ENCODE measurements at places on chromosomes 16 and 17.

DNA sequence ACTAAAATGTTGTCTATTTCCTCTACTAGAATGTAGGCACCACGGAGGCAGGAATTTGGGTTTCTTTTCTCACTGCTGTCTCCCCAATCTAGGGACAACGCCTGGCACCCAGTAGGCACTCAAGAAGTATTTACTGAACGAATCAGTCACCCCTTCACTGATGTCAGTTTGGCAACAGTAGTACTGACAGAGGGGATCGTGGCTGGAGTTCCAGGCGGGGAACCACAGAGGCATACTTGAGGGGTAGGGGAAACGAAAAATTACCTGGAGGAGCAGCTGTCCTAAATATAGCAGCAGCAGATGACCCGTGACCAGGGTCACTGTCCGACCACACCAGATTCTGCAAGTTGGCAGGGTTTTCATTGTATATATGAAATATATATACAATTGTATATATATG lies 33.3 kb downstream of the TRIM25 start:
- DNase-seq = no peak

DNA sequence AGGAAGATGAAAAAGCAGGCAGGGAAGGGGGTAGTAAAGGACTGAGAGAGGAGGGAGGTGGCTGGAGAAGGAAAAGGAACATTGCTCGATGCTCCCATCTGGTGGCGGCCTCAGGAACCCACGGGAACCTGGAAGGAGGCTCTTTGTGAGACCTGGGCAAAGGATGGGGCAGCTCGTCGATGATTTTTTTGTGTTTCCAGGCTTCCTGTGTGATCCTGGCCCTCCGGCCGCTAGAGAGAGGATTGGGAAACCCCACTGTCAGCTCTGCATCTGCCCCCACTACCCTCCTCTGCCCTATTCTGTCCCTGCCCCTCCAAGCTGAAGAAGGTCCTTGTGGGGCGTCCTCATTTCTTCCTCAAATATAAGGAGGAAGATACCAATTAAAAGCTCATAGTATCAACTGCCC lies 6.6 kb downstream of the WFIKKN2 start:
- DNase-seq = peak; percentile 25

DNA sequence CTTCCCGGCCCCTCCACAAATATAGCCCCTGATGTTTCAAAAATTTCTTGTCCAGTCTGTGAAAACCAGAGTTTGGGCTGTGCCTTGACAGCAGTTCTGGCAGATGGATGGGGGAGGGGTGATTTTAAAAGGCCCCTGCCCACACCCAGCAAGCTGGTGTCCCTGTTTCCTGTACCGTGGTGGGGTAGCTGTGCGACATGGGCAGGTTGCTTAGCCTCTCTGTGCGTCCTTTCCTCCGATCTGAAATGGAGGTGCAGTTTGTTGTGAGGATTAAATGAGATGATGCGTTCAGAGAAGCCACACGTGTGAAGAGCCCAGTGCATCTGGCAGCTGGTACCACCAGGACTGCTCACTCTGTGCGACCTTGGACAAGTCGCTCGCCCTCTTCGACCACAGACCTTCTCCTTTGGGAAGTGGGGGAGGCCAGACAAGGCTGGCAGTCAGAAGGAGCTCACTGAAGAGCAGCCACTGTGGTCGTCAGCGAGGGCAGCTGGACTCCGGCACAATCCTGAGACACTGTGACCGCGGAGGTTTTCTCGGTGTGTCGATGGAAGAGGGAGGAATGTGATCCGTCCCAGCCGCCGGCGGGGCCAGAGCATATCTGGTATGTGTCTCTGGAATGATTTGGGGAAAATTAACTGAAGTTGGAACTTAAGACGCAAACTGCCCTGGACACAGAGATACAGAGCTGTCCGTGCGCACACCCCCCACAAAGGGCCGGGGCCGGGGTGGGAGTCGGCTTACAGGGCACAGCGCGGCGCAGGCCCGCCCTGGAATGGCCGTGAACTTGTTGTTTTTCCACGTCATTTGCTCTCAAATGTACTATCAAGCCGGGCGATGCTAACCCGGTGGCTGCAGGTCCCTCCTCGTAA lies 721 bp upstream of the WFIKKN2 start:
- DNase-seq = no peak

GRCh38 chr17:74465378-74466110 lies 890 bp upstream of the CD300A start:
- DNase-seq = no peak

- DNase-seq = no peak
These were observed 78.4 kb upstream of the GNG13 start for GRCh38 chr16:878886-879285.

DNA sequence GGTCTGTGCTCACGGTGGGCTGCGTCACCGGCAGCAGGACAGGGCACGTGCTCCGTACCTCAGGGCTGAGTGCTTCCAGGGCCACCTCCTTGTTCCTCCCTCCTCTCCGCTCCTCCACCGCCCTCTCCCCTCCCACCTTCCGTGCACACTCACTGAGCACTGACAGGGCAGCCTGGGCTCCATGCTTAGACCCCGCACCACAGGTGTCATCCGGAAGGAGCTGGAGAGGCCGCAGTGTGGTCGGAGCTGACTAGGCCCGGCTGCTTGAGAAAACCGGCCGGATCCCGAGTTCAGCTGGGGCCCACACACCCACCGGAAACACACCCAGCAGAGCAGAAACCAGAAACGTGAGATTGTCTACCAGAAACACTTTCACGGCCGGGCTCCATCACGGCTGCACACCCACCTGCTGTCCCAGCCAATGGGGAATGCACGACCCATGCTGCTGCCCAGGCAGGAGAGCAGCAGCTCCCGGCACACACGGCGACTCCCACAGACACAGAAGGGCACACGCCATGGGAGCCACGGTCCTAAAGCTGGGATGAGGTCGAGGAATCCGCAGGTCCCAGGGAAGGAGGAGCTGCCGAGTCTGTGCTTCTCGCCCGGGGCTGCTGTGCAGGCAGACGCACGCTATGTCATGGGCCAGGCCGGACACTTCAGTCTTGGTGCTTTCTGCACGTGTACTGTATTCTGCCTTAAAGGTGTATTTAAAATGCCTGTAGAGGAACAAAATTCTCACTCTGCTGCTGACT lies 55.0 kb upstream of the ZNF469 start:
- no peak for DNase-seq

DNA sequence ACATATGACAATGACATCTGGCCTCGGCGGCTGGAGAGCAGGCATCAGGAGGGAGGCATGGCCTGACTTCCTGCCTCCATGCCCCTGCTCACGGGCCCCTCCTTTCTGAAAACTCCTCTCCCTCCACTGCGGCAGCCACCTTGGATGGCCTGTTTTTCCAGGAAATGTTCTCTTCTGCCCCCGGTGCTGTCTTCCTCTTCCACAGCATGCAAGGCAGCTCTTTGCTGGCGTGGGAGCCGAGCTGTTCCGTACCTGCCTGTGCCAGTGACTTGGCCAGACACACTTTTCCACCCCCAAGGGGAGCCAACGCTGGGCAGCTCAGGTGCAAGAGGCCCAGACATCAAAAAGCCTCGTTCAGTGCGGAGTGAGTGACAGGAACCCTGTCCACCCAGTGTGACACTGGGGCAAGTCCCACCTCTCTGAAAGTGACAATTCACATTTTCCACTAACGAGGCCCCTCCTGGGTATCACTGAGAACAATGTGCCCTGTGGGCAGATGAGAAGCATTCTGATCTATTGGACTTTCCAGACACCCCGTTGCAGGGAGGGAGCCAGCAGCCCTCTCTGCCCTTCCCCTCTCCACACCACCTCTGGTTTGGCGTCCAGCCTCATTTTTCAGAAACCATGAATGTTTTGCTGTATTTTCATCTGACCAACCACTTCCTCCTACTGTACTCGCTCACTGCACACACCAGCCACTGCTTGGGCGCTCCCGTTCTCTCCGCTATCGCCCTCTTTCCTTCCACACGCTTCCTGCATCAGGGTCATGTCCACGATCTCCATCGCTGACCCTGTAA lies 31.2 kb downstream of the NSMCE1 start:
- DNase-seq = peak; percentile 90

DNA sequence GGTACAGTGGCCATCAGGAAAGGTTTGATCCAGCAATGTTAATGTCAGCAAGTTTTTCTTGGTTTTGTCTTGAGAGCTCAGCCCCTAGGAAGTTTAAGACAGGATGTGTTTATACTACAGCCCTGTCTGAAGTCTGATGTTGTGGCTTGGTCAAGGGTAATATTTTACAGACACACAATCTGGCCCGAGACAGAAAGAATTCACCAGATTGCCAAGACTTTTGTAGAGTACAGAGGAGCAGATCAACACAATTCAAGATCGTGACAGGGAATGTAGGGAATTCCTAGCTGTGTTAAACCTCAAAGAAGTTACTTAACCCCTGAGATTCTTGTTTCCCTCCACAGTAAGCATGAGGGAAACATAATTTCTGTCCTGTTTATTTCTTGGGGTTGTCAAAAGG lies 63.1 kb downstream of the SHISA9 start:
- no peak for DNase-seq

- DNase-seq = no peak
These were observed 12.3 kb upstream of the ATF7IP2 start for GRCh38 chr16:10373556-10373955.

GRCh38 chr17:81601525-81602120 lies 35.3 kb downstream of the NPLOC4 start:
- no peak for DNase-seq

GRCh38 chr17:63476459-63476853 lies 405 bp upstream of the ACE start:
- DNase-seq = no peak

DNA sequence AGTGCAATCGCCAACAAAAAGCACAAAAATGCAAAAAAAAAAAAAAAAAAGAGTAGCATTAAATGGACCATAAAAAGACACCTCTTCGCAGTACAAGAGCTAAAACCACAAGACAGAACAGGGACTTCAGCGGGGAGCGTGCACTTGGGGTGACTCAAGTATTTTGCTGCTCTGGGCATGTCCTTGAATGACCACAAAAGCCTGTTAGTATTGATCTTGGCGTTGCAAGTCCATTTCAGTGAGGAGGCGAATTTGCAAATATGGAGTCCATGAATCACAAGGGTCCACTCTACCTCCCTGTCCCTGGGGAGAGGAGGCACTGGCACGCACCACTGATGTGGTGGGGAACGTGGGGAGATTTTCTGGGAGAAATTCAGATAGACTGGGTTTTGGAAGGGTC lies 78.9 kb downstream of the CNGB1 start:
- DNase-seq = no peak

- DNase-seq = no peak
These were observed 16.2 kb upstream of the KIFC3 start for GRCh38 chr16:57818377-57819064.

DNA sequence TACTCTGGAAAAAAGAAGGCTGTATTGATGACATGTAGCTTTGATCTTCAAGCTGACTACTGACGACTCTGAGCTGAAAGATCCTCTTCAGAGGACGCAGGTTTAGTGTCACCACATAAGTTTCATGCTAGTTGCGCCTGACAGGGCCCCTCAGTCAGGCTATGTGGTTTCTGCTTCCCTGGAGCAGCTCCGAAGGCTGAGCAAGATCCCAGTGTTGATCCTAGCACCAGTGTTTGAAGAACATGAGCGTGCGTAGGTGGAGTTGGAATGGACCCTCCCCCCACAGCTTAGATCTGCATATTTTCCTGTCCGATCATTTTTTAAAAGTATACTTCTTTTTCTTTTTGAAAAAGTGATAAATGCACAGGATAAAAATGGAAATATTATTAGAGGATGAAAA lies 17.3 kb downstream of the BANP start:
- no peak for DNase-seq

DNA sequence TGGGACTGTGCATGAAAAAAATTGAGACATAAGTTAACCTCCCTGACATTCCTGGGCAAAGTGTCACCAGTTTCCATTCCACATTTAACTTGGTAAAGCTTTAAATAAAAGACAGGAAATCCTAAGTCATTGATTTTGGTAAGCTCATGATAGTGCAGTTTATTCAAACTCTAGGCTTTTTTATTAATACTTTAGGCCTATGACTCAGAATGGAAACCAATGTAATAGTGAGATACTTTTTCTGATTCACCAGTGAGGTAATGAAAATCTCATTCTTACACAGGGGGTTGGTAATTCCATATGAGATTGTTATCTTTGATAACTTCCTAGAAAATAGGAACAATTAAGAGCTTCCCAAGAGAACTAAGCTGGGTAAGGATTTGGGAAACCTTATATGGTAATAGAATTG lies 91.1 kb downstream of the NLK start:
- DNase-seq = no peak

DNA sequence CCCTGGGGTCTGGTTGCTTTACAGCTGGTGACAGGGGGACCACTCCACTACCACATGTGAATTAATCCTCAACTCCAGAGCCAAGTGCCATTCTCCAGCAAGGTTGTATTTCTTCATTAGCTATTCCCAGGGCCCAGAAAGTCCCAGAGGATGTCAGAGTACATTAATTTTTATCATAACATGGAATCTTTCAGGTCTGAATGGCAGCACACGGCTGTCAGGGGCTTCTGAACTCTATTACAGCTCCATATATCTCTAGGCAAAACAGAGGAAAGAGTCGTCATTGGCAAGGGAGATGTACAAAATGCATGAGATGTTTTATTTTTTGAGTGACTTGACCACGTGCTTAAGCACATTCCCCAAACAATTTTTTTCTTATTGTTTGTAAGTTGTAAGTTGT lies 303.4 kb downstream of the WWOX start:
- no peak for DNase-seq

DNA sequence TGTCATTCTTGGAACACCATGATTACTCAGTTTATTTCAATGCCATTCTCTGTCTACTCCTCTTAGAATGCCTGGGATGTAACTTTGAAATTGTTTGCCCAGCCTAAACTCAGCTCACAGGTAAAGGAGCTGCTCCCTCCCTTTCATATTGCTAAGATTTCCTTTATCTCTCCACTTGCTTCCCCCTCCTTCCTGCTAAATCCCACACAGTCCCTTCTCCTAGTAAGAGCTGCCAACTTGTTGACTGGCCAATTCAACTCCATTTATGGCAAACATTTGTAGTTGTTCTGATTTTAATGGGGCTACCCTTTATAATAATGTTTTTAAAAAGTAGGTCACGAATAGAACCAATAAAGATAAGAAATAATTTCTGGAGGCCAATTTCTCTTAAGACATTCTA lies 146.1 kb downstream of the SKAP1 start:
- DNase-seq = no peak

DNA sequence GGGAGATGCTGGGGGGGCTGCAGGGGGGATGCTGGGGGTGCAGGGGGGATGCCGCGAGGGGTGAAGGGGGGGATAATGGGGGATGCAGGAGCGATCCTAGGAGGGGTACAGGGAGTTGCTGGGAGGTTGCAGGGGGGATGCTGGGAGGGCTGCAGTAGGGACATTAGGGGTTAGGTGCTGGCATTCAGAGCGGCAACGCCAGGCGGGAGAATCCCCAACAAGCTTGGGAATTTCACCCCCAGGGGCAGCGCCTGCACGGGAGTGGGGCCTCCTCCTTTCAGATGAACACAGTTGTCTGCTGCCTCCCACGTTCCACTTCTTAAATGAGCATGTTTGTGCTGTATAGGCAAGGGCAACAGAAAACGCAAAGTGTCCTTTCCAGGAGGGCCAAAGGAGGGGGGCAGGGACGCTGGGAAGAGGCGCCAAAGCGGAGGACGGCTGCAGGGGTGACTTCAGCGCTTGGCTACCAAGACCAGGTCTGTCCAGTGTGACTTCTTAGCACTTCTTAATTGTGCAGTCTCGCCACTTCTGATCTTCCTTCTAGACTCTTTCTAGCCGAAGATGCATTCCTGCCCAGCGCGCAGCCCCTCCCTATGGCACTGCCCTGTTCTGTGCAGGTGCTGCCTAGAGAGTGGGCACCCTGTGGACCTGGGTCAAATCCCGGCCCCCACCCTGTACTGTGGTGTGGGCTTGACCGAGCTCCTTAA lies 2.0 kb upstream of the SLC6A4 start:
- DNase-seq = no peak

- no peak for DNase-seq
These were observed 6.2 kb upstream of the DUSP14 start for GRCh38 chr17:37483311-37484039.

GRCh38 chr17:46796524-46796923 lies 22.0 kb downstream of the WNT3 start:
- no peak for DNase-seq
